ENCODE measurements at places on chromosomes 6 and 20. TPM values are rescaled to one million over a fixed set of nuclear protein-coding genes. Genes with fewer than 3 reads are reported as not detected.

MCHR2 gene
- total RNA-seq, result not detected

BACH2 gene
- total RNA-seq, result 3.1 TPM

PRL gene
- total RNA-seq, result not detected

NKAIN4 gene
- not detected for total RNA-seq

DNA sequence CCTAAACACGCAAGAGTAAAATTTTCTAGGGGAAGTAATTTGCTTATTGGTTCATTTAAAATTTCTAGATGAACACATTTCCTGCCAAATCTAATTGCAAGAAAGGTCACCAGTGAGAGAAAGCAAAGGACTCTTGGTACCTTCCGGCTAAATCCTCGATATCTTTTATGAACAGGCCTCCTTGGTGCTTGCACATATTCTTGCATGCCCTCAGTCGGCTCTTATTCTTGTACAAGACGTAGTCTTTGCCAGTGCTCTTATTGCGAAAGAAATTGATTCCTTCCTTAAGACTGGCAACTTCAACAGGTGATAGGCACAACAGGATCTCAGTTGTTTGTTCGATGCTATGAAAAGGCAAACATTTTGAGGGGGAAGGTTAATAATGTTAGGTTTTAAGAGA is 141.7 kb upstream of the CARMIL1 start:
- DNase-seq, result no peak

DNA sequence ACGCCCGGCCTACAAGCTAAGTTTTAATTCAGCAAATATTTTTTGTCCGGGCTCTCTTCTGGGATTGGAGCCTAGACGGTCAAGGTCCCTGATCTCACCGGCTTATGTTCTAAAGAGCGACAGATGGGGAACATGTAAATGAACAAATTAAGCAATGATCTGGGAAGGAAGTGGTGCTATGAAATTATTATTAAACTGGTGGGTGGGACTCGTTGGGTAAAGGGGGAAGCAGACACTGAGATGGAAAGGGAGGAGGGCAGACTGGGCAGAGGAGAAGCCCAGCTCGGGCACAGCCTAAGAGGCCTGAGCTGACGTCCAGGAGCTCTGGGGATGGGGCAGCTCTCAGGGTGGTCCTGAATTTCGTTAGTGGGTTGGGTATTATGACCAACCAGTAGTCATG is 81.8 kb upstream of the AGPAT4 start:
- DNase-seq, result no peak

DNA sequence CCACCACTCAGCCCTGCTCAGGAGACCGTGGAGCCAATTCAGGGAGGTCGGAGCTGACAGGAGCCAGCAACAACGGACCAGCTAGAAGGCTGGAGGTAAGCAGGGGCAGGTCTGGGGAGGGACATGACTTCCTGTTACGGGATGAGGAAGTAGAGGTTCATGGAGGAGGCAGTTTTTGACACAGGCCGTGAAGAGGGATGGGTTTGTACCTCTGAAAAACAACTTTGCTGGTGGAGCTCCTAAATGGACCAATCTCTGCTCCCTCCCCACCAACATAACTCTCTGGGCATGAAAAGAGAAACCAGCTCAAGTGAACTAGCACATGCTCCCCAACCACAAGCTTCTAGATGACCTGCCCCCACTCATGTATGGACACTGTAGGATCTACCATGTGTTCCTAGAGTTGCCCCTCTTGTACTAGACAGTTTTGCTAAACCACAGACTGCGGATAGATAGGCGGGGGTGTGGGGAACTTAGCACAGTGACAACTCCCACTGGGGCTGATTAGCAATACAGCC is 31.4 kb downstream of the RALGAPA2 start:
- no peak for DNase-seq

Data from left lobe of liver (tissue), 2 donors.